ENCODE measurements at places on chromosomes 1 and 21.

DNA sequence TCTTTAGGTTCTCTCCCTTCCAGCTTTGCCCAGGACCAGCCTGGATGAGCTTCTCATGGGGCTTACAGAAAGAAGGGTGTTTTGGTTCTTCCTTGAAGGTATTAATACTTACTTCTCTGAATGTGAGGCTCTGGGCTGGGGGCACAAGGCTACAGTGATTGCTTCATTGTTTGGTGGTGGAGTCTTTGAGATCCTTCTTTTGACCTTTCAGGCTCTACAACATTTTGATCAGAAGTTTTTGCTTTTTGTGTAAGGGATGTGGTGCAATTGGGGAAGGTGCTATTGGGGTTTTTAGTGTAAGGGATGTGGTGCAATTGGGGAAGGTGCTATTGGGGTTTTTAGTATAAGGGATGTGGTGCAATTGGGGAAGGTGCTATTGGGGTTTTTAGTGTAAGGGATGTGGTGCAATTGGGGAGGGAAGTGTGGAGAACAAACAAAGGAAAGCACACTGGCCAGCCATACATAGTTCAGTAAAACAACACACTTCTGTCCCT lies 103.6 kb upstream of the IVNS1ABP start:
- no peak for DNase-seq

GRCh38 chr1:201253906-201254624 lies 29.2 kb upstream of the PKP1 start:
- no peak for DNase-seq

DNA sequence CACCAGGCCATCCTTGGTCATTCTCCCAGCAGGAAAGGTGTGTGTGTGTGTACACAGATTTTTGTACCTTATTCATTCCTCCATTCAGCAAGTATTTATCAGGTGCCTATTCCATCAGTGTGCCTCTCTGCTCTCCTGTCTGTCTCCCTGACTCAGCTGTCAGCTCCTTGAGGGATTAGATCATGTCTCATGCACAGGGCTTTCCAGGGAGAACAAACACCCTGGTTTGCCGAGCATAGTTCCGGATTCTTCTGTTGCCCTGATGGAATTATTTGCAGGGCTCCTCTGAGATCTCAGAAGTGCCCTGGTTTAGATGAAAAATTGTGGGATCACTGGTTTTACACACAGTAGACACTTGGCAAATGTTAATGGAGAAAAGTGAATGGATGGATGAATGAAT lies 8.1 kb upstream of the SDHB start:
- no peak for DNase-seq

DNA sequence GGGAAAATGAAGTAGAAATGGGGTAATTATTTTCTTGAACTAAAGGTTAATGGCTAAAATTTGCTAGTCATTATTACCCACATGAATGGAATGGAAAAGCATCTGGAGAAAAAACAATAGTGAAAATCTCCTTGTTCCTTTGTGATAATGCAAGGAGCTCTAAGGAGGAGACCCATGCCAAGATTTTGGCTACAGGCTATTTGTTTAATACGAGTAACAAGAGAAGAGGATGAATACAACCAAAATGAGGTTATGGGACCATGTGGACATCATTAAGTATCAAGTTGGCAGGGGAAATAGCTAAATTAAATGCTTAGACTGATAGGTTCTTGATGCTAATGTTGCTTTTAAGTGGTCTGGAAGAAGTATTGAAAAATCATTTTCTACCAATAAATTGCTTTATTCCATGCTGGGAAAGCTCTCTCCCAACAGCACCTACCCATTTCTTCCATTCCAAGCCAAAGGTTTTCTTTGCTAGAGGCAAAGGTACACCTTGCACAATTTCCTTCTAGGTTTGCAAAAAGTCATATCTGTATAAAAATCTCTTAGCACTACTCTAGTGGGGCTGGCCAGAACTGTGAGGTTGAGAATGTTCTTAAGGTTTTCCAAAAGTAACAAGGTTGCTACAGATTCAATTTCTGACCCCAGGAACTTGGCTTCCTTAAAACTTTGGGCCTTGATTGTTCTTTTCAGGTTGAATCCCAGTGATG lies 100.2 kb downstream of the SMYD2 start:
- DNase-seq: no peak

DNA sequence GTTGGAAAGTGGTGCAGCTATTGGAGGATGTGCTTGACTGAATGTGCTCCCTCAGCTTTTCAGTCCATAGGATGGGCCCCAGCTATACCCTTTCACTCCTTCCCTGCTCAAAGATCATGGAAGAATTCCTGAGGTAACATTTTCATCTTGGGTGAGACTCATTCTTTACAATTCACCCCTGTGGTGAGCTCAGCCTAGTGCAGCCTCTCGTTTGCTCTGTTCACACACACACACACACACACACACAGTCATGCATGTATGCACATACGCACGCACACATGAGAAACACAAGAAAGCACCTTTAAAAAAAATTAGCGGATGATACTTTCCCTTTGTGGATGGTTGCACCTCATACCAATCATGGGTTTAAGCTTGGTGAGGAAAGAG lies 25.8 kb downstream of the CCN1 start:
- DNase-seq: no peak

GRCh38 chr1:93715529-93716126 lies 34.0 kb upstream of the BCAR3 start:
- no peak for DNase-seq

DNA sequence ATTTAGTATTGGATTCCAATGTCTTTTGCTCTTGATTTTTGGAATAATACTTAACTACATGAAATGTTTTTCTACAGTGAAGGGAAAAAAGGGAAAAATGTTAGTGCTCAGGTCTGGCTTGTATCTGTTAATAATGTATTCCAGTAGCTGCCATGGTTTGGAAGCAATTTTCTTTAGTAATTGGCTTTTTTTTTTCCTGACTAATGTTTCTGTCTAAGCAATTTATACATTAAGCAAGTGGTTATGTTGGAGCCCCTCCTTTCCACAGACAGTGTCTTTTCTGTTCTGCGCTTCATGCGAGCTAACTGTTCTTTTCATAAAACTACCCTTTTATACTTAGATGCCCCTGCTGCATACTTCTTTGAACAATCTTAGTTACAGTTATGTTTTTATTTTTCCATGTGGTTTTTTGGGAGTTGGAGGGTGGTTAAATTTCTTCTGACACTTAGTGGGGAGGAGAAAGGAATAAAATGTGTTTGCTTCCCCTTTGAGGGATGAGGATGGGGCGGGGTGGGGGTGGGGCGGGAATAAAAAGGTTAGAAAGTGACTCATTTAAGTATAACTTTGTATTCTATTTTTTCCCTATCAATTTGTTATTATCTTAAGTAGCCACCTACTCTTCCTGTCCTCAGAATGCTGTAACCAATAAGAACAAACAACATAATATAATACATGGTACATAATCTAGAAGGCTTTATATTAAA lies 83.1 kb downstream of the CLIC4 start:
- DNase-seq: no peak

DNA sequence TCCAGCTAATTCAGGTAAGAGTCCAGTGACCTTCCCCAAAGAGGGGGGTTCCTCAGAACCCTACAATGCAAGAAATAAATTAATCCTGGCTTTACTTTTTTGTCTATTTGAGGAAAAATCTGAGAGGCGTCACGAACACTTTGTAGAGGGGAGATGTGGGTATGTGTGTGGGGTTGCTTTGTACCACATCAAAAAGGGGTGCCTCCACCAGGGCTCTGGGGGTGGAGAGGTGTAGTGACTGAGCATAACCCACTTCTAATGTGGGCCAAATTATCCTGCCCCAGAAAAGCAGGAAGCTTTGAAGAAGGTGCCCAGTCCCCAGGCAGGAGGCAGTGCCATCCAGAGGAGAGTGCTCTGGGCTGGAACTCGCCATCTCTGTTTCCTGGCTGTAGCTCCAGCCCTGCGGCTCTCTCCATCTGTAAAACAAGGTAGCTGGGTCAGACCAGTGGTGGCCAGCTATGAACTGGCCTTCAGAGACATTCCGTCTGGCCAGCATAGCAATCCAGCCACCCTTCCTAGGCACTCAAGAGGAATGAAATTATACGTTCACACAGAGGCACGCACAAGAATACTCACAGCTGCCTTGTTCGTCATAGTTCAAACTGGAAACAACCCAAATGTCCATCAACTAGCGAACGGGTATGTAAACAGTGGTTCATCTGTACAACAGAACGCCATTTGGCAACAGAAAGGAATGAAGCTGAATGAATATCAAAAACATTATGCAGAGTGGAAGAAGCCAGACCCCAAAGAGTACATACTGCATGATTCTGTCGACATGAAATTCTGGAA lies 45.4 kb upstream of the TNFRSF1B start:
- DNase-seq: no peak
